GM19239 (cell line): ENCODE measurements at places on chromosomes 1 and 21.

DNA sequence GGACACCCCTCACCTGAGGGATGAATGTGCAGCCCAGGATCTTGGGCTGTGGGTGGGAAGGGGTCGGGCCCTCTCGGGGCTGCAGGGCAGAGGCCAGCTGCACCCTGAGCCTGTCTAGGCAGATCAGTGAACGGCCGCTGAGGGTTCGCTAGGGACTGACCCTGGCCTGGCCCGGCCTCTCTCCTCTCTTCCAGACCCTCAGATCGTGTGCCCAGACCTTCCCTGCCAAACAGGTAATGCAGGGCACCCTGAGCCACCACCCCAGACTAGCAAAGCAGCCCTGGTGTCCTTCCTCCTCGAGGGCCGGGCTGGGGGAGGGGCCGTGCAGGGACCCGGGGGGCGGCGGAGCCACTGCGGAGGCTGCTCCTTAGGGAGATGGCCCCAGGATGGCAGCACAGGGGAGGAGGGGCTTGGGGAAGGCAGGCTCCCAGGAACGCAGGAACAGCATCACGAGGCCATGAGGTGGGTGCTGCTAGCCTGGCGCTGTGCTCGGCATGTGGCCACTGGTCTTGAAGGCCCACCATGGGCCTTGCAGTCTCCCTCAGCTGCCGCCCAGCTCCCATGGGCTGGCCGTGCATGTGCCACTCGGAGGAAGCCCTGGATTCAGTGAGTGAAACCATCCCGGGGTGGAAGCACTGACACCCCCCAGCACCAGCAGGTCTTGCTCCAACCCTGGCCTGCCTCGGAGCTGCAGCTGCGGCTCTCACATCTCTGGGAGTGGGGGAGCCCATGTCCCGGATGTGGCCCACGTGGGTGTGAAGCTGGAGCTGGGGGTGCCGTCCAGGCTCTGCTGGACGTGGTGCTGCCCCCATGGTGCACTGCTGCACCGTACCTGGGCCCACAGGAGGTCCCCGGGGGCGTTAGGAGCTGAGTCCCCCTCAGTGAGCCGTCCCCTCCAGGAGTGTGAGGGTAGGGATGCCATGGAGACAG, 28.7 kb downstream of the COL6A2 start:
- DNase-seq, result no peak

GRCh38 chr1:5570931-5571330, 421.3 kb downstream of the NPHP4 start:
- DNase-seq, result no peak

DNA sequence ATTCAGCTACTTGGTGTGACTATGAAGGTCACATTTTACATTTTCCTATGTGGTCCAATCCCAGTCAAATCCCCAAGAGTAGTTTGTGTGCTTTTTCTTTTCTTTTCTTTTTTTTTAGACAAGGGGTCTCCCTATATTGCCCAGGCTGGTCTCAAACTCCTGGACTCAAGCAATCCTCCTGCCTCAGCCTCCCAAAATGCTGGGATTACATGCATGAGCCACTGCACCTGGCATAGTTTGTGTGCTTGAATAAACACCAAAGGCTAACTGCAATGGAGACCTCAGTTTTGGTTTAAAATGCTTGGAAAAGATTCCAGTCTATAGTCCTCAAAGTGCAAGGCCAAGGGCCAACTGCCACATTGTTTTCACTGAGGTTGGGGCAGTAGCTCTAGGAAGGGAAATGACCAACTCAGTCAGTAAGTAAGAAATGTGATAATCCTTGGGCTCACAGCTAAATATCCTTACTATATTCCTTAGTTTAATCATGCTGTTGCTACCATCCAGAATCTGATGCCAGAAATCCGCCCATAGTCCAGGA, 38.6 kb downstream of the EIF2B3 start:
- no peak for DNase-seq

GRCh38 chr1:205942631-205943159, 561 bp downstream of the SLC26A9 start:
- DNase-seq, result no peak

- DNase-seq, result no peak
Measured at GRCh38 chr1:229140119-229140396, 130.9 kb upstream of the RAB4A start.

GRCh38 chr1:192489047-192489446, 86.5 kb upstream of the RGS1 start:
- DNase-seq, result no peak
